Smooth muscle cell of the brain vasculature (primary cell): ENCODE measurements at places on chromosomes 6 and 20.

DNA sequence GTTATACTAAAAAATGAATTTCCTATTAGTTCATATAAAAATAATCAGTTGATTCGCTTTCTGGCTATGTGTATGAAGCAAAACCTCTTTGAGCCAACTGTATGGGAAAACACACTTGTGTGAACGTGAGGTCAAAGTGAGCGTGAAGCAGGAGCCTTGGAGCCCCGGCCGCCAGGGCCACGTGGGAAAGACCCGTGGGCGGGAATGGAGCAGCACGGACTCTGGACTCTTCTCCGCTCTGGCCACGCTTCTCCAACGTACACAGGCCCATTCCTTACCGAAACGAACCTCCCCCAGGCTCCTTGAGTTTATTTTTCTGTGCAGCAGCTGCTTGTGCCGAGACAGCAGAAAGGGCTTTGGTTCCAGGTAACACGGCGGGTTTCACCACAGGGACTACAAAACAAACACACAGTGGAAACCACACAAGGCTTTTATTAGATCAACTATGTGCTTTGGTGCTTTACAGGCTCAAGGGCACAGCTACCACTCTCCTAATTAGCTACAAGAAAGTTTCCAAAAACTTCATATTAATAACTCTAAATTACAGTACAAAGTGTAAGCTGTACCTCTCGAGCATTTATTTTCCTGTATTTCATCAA, 62.7 kb downstream of the TAF4 start:
- DNase-seq: no peak

DNA sequence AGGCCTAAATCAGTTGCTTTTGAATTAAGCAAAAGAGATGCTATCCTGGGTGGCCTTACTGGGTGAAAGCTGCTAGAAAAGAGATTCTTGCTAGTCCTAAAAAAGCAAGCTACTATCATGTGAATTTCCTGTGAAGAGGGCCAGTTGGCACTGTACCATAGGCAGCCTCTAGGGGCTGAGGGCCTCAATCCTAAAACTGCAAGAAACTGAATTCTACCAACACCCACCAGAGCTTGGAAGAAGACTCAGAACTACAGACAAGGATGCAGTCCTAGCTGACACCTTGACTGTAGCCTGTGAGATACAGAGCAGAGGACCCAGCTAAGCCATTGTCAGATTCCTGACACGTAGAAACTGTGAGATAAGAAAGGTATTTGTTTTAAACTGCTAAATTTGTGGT, 24.5 kb downstream of the CLIC5 start:
- no peak for DNase-seq

- DNase-seq: no peak
Observed at GRCh38 chr6:34236131-34236442, 586 bp upstream of the HMGA1 start.

- no peak for DNase-seq
Observed at GRCh38 chr6:111579816-111580215, 25.9 kb downstream of the TRAF3IP2 start.

DNA sequence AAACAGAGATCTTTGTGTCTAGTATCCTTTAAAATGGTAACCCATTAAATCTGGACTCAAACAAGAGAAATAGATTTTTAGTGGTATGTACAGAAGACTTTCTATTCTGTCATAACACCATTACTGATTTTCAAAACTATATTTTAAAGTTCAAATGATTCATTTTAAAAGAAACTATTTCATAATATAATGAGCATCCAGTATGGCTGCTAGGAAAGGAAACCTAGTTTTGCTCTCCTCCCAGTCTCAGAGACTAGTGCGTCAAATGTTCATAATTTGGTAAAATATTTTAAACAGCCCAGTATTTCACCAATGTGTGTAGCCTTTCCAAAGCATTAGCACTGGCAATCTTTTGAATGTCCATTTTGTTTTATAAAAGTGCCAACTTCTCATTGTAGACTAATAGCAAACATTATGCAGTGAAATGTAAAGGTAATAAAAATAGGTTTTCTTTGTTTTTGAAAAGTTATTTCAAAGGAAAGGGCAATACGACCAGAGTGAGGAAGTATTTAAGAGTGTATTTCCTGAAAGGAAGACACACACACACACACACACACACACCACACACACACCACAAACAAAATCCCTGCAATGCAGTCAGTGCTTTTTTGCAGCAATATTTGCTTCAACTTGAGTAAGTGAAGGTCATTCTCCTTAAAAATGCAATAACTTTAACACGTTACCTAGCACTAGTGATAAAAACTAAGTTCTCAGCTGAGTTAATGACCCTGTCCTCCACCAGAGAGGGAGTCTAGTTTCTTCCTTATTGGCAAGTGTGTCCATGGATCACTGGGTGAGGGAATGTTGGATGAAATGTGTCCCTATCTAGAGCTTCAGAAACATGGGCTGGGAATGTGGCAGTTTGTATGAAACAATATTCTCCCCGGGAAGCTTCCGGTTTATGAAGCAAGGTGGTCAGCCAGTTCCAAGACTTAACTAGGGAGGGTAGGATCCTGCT, 4.6 kb downstream of the PPP1R3G start:
- no peak for DNase-seq

- DNase-seq: no peak
Observed at GRCh38 chr6:108651340-108652227, 90.9 kb downstream of the FOXO3 start.

GRCh38 chr6:135555550-135555949, 58.0 kb upstream of the AHI1 start:
- no peak for DNase-seq

DNA sequence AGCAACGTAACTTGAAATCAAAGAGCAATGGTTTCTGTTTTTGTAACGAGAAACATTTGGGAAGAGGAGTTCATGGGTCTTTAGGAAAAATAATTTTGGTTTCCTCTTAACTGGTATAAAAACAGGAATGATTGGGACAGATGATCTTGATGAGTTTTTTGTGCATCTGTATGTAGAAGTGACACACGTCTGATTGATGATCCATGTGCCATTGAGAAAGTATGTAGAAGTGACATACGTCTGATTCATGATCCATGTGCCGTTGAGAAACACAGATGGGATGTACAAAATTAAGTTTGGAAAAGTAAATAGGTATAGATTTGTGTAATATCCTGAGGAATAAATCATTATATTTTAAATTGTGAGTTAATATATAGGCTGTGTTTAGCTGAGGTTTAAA, 2.1 kb downstream of the KIAA1586 start:
- DNase-seq: no peak

- DNase-seq: peak; percentile 23
Observed at GRCh38 chr6:130843575-130844320, 16.5 kb downstream of the SMLR1 start.

DNA sequence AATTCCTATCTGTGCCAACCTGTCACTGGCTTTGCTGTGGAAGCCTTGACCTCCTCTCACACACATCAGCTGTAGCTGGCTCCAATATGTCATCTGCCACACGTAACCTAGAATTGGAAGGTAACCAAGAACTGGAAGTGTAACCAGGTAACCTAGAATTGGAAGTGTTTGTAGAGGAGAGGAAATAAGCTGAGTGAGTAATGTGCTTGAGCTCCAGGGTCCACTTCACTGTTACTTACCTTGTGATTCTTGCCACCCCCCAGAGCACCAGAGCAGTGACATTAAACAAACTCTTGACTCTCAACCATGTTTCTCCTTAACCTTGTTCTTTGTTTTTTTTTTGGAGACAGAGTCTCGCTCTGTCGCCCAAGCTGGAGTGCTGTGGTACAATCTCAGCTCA, 350.5 kb downstream of the NRN1 start:
- no peak for DNase-seq

- DNase-seq: peak; percentile 35
Observed at GRCh38 chr6:139402876-139403386, 28.5 kb upstream of the CITED2 start.

GRCh38 chr6:157412791-157413190, 31.8 kb downstream of the ZDHHC14 start:
- no peak for DNase-seq

- no peak for DNase-seq
Observed at GRCh38 chr6:33377171-33377570, 14.5 kb upstream of the KIFC1 start.

GRCh38 chr6:24721461-24722215, 2.7 kb upstream of the C6orf62 start:
- no peak for DNase-seq

DNA sequence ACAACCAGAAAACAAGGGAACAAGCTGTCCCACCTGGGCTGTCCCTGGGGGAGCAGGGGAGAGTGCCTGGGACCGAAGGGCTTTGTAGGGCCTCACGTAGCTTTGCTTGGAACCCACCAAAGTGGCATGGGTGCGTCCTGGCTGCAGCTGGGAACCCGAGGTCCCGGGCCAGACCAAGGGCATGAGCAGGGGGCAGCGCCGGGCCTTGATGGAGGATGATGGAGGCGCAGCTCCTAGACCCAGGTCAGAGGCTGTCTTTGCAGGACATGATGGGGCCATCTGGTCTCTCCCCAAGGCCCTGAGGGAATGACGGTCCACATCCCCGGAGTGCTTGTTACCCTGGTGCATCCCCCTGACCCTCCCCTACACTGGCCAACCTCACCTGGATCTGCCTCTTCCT, 7.6 kb upstream of the OSBPL2 start:
- DNase-seq: no peak

GRCh38 chr6:31060145-31060544, 49.9 kb downstream of the MUC22 start:
- no peak for DNase-seq

DNA sequence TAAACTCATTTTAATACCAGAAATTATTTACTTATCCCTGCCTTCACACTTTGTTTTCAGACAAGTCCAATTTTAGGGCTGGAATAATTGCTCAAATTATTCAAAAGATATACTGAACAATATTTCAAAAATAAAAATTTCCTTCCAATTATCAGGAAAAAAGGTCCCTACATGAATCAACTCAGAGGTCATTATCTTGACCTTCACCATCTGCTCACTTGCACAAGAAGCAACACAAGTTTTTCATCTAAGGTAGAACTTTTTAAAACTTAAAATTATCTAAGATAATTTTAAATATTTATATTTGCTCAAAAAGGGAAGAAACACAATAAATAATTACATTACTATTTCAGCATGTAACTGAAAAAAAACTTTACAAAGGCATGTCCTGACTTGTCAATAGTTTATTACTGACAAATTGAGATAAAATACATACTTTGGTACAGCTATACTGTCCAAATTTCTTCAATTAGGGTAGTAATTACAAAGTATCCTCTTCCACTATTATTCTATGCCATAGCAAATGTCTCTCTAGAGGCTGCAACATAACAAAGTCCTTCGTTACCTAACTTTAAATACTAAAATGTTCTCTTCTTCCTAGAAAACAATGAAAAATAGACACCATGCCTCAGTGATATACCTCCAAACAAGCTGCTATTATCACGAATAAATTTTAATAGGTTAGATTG, 2.4 kb downstream of the CEP85L start:
- DNase-seq: no peak
